ENCODE measurements at places on chromosomes 7 and 10.

- DNase-seq, result peak; percentile 66
Observed at GRCh38 chr10:26430641-26431163, 7.4 kb upstream of the APBB1IP start.

DNA sequence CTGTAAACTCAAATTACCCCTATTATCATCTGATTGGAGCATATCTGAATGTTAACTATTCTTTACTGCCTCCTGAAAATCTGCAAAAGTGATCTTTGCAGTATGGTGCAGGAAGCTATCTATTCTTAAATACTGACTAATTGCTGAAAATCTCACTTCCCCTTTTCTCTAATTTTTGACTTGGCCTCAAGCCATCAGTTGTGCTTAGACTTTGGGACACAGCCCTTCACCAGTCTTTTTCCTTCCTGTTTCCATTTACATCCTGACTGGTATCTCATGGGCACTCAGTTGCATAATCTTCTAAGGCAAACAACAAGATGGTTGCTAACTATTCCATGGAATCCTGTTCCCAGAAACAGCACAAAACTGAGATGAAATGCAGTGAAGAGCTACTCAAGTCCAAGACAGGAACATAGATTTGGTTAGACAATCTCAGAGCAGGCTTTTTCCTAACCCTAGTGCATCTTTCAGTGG is 228.5 kb downstream of the SORCS1 start:
- DNase-seq, result no peak

DNA sequence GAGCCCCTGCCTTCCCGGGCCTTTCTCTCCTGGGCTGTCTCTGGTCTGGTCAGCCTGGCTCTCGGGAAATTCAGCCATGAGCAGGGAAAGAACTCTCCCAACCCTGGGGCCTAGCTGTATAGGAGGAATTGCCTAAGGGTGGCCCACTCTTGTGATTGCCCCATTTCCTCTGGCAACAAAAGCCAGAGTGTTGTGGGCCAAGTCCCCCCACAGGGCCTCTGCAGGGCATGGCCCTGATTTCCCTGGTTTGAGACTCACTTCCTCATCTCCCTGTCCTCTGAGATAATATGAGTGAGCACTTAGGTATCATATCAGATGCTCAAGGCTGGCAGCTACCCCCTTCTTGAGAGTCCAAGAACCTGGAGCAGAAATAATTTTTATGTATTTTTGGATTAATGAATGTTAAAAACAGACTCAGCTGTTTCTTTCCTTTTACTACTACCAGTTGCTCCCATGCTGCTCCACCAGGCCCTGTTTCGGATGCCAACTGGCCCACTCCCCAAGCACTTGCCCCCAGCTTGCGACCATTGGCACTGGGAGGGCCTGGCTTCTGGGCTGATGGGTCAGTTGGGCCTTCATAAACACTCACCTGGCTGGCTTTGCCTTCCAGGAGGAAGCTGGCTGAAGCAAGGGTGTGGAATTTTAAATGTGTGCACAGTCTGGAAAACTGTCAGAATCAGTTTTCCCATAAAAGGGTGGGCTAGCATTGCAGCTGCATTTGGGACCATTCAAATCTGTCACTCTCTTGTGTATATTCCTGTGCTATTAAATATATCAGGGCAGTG is 11.4 kb downstream of the IRF5 start:
- DNase-seq, result no peak

GRCh38 chr10:96984541-96985131 is 152.5 kb downstream of the LCOR start:
- DNase-seq, result no peak

GRCh38 chr10:129258283-129258923 is 208.6 kb upstream of the MGMT start:
- DNase-seq, result no peak

DNA sequence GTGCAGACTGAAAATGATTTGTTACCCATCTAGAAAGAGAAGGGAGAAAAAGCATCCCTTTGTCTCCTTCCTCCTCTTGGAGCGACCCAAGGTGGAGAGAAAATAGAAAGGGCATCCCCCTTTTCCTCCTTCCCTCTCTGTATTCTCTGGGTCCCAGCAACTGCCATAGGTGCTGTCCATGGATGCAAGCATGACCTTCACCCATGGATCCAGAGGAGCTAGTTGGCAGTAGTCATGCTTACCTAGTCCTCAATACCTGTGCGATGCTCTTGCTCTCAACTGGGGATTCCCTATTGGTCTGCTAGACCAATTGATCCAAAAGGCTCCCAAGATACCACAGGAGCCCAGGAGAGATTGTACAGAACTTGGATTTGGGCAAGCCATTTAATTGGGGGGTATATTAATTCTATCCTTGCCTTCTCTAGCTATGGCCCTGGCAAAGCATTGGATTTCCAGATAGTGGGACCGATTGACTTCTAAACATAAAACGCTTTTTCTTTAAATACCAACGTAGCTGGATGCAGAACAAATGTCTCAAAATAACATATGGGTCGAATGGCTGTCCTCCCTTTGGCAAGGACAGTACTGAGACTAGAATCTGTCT is 547.8 kb upstream of the IGFBP3 start:
- no peak for DNase-seq

DNA sequence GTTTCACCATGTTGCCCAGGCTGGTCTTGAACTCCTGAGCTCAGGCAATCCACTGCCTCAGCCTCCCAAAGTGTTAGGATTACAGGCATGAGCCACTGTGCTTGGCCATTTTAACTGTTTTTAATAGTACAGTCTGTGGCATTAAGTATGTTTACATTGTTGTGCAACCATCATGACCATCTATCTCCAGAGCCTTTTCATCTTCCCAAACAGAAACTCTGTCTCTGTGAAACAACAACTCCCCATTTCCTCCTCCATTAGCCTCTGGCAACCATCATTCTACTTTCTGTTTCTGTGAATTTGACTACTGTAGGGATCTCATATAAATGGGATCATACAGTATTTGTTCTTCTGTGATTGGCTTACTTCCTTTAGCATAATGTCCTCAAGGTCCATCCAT is 48.3 kb upstream of the SEPHS1 start:
- no peak for DNase-seq

GRCh38 chr7:4751398-4751947 is 23.9 kb upstream of the AP5Z1 start:
- DNase-seq, result no peak

DNA sequence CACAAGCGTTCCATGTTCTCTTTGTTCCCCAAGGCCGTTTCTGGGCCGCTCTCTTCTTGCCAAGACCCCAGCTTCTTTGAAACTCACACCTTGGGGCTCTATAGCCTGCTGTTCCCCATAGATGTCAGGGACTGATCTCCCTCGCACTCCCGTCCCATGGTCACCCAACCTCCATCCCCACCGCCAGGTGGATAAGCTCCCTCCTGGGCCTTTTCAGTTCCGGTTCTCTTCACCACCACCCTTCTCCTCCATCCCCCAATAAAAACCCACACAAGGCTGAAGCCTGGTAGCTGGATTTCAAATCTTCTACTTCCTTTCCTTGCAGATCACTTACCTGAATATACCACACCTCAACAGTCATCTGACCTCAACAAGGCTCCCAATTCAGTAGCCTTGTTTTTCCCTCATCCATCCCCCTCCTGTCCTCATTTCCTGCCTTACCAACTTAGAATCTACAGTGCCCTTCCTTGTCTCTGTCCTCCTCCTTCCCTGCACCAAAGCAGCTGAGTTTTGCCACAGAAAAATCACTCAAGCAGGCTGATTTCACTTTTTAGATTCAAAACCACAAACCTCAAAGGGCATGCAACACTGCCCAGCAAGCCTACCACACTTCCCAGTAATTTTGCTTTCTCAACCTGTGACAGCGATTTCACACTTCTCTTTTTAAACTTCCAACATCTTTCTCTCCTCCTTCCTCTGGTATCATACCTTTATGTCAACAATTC is 7.7 kb downstream of the SLC37A3 start:
- no peak for DNase-seq

GRCh38 chr10:119135513-119135881 is 30.0 kb downstream of the SFXN4 start:
- peak; percentile 49 for DNase-seq

DNA sequence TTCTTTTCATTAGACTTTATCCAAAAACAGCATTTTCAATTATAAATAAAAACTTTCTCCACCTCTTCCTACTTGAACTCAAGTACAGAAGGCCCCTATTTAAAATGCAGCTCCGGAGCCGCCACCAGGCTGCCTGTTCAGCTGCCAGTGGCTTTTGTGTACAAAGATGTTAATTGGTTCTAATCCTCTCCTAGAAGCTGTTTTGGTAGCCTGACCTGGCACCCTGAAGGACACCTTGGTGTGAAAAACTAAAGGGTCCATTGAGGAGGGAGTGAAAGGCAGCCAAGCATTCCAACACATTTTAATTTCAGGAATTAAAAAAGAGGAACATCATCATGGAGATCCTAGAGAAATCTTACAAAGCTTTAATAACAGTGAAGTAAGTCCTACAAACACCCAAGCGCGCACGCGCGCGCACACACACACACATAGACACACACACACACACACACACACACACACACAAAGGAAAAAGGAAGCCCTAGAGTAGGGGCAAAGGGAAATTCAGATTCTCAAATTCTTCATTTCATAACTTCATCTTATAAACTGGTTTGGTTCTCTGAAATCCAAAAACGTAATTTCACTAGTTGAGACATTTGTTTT is 41.4 kb downstream of the VAX1 start:
- no peak for DNase-seq

- no peak for DNase-seq
Observed at GRCh38 chr7:111086532-111086931, 4.4 kb upstream of the LRRN3 start.

- no peak for DNase-seq
Observed at GRCh38 chr10:103750836-103751235, 104.5 kb downstream of the SH3PXD2A start.

DNA sequence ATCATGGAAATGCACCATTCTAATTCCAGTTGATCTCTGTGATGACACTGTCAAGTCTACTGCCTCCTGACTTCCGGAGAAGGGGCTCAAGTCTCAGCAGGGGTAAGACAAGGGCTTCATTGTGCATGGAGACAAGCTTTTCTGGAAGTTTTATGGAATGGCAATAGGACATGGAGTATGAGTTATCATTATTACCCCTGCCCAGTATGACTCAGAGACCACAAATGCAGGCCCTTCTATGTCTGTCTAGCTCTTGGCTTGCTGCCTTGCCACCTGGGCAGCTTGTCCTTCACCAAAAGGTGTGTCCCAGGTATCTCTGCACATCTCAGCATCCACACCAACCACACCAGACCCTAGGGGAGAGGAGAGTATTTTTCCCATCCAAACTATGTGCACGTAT is 34.9 kb upstream of the KIAA1217 start:
- no peak for DNase-seq

- DNase-seq, result no peak
Observed at GRCh38 chr7:112140600-112140999, 65.6 kb downstream of the DOCK4 start.

DNA sequence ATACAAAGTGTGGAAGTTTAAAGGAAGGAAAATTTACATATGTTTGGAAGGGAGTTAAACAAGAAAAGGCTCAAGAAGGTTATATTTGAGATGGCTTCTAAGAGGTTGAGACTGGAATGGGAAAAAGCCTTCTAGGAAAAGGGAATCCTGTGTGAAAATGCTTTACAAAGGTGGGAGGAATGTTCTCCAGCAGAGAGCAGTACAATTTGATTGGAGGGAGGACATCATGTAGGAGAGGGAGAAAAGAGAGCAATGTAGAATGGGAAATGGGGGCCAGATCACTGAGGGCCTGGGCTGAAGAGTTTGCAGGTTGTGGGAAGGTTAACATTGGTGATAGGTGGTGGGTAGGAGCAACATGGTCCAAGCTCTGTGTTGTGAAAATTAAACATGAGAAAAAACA is 366.9 kb downstream of the XPNPEP1 start:
- no peak for DNase-seq

DNA sequence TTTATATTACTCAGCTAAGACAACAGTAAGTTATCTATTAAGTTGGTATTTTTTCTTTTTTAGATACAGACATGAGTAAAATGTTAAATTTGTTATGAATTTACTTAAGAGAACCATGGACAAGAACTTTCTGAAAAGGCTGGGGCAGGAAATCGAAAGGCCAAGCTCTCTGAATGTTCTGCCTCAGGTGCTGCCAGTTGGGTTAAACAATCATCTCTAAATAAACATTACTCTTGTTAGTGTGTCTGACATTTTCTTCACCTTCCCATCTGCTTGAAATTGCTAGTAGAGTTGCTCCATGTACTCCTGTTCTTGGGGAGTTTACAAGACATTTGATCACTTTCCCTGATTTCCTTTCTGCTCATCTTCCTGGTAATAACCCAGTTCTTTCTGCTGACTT is 87.5 kb downstream of the ANKRD7 start:
- DNase-seq, result no peak

GRCh38 chr10:77859865-77860282 is 66.7 kb downstream of the DLG5 start:
- no peak for DNase-seq

DNA sequence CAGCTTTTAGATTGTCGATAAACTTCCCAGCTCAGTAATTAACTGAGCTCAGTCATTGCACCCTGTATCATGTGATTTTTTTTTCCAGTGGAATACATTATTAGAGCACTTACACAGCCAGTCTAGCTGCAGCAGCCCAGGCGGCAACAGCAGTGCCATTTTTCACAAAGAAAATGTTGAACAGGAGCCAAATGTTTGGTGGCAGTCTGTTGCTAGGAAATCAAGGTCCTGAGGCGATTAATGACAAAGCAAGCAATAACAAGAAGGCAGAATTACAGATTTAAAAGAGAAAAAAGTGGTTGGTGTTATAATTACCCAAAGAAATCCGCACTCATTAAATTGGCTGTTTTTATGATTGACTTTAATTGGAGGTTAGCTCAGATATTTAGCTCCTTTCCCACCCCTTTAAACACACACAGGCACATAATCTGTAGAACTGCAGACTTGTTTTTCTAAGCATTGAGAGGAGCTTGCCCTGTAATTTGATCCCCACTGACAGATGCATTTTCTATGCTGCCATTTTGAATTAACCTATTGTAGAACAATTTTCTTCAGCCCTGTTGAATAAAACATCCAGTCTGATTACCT is 267.4 kb downstream of the ADK start:
- no peak for DNase-seq

DNA sequence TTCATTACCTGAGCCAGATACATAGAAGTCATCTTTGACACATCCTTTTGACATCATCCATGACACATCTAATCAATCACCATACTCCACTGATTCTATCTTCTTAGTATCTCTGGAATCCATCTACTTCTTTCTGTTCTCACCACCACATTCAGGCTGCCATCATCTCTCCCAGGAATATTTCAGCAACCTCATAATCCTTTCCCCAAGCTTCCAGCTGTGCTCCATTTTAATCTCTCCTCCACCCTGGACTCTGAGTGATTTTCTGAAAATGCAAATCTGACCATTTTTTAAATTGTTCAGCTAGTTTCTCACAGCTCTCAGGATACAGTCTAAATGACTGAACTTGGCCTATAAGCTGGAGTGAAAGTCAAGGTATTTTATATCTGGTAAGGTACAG is 2.5 kb upstream of the BTRC start:
- DNase-seq, result no peak

DNA sequence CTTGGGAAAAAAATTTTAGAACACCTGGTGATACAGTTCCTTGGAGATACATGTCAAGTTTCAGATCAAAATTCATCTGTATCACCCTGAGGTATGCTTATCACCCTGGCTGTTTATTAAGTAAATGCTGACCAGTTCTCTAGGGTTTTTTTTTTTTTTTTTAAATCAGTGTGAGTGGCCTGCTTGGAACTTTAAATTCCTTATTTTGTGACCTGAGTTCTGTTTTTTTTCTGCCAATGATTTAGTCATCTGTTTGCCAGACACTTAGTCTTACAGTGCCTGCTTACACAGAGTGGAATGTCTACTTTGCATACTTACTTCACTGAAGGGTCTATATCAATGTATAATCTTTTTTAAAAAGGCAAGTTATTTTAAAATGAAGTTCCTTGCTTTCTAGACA is 1.8 kb downstream of the TSPAN13 start:
- DNase-seq, result no peak

Measured in activated CD8-positive, alpha-beta memory T cell treated with anti-CD3 and anti-CD28 coated beads, Interleukin-2, amount 10 ng/mL, durations not matched to agents 7 days and 5 days (primary cell).